Activated CD4-positive, alpha-beta T cell treated with anti-CD3 and anti-CD28 coated beads for 48 hours (primary cell): ENCODE measurements at places on chromosomes 4 and X.

DNA sequence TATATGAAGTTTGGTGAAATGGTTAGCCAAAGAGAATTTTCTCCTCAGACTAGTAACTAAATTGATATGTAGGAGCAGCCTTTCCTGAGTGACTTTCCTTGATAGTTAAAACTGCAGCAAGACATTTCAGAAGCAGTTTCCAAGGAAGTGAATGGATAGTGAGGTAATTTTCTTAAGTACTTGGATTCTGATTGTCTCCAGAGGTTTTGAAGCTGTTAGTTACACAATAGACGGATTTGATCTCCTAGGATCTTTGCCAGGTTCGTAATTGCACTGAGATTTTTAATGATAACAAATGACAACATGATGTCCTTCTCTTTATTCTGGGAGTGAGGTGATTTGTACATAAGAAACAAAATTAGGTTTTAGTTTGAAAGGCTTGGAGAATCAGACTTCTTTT lies 29.2 kb downstream of the PRRG1 start:
- no peak for DNase-seq

GRCh38 chrX:20063716-20064351 lies 52.9 kb downstream of the MAP7D2 start:
- DNase-seq, result peak; percentile 22

GRCh38 chr4:8762356-8762755 lies 109.3 kb downstream of the HMX1 start:
- no peak for DNase-seq

DNA sequence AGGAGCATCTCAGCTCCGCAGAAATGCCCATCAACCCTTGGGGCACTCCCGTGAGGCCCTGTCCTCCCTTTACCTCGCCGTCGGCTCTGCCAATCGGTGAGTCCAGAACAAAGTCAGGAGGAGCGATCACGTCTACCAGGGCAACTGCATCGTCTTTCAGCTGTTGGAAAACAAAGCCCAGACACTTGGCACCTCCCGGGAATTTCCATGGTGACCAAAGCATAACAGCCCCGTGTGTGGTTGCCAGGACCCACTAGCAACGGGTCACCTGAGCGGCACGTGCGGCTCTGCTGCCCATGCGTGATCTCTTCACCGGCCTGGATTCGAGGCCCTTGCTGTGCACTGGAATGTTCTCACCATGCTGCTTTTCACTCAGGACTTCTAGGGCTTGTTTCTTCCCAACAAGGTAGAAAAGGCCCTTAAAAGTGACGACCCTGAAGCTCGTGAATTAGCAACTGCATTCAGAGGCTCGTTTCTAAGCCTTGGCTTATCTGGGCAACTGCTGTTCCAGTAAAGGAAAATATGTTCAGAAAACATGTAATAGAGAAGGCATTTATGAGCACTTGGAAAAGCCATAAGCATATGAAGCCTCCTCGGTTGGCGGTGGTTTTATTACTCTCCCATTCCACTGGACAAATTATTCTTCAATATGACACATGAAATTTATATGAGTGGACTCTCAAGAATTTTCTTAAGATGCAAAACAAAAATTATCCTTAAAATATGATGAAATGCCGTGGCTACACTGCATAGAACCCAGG lies 69.5 kb downstream of the ACOX3 start:
- no peak for DNase-seq

- no peak for DNase-seq
Measured at GRCh38 chrX:107576392-107576791, 51.9 kb upstream of the PRPS1 start.

DNA sequence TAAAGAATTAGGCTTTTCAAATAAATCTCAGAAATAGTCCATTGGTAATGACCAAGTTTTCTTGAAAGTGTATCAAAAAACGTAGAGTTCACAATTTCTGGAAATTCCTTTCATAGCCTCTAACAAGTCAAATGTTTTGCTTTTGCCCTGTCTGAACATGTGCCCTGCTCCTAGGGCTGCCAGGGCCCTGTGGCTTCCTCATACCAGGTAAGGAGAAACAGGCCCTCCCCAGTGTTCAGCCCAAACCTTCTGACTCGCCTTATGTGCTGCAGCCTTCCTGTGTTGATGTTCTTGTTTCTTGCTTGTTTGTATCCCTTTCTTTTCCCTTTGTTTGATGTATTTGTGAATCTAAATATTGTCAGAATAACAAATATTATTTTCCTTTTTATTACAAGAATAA lies 146.1 kb upstream of the PACRGL start:
- no peak for DNase-seq

GRCh38 chr4:14862891-14863290 lies 139.4 kb upstream of the CPEB2 start:
- no peak for DNase-seq

GRCh38 chr4:116632269-116632668 lies 453.1 kb downstream of the TRAM1L1 start:
- DNase-seq, result no peak

GRCh38 chr4:184400891-184401290 lies 73.5 kb downstream of the IRF2 start:
- DNase-seq, result no peak

GRCh38 chr4:186806679-186807421 lies 83.2 kb upstream of the FAT1 start:
- DNase-seq, result no peak

GRCh38 chr4:70632028-70632427 lies 3.5 kb downstream of the ENAM start:
- no peak for DNase-seq

GRCh38 chr4:48197643-48198237 lies 63.7 kb upstream of the TXK start:
- no peak for DNase-seq

DNA sequence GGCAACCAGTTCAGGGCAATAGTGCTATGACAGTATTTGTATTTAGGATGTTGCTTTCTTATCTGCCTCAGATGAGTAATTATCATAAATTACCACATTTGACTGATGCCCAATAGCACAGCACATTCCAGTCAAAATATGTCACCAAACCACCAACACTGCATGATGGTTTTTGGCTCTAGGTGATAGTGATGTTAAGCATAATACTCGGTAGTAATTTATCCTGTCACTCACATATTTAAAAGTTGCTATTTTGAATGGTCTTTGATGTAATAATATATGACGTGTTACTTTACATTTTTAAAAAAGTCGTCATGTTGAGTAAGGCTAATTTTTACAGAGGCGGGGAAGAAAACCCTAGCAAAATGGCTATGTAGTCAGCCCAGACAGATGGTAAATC lies 42.5 kb downstream of the UNC5C start:
- no peak for DNase-seq

- DNase-seq, result peak; percentile 10
Measured at GRCh38 chr4:6408263-6408662, 64.2 kb downstream of the PPP2R2C start.

DNA sequence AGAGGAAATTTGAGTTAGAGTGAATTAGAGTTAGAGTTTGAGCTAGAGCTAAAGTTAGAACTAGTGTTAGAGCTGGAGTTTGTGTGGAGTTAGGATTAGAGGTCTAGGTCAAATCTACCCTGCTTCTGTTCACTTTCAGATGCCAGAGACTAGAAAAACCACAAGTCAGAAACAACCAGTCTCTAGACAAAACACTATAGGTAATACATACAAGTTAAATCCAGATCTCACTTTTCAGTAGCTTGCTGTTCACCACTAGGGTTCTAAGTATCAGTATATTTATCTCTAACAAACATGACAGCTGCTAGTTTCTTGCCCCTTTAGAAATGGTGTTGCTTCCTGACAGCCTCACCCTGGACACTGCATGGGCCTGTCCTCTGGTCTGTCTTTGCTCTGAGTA lies 300.7 kb downstream of the ARAP2 start:
- no peak for DNase-seq

GRCh38 chr4:181528570-181529184 lies 714.5 kb upstream of the TENM3 start:
- DNase-seq, result peak; percentile 45

DNA sequence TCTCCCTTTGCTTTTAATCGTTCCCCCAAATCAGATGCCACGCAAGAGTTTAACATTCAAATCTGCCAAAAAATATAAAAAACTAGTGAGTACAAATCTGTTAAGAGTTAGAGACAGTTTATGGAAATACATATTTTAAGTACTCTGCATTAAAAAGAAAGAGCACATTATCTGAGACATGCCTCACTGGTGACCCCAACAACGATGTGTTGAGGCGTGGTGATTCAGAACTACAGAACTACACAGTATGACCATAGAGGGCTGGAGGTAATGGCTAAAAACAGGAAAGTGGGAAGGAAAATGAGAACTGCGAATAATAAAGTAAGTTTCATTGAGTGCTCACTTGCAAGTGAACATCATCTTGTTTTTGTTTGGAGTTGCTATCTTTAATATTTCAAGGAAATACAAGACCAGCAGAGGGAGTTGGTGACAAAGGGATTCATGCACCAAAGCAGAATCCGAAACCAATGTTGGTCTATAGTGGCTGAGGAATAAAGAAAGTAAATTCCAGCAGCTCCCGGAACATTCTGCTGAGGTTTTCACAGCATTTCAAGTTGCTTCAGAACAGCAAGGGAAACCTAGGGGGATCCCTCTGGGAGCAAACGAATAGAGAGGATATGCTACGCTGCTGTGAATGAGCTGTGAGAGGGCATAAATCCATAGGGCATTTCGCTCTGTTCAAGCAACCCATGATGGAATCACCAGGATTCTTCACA lies 92.2 kb downstream of the DCHS2 start:
- DNase-seq, result no peak

GRCh38 chr4:4639370-4639769 lies 97.5 kb upstream of the STX18 start:
- DNase-seq, result peak; percentile 5

DNA sequence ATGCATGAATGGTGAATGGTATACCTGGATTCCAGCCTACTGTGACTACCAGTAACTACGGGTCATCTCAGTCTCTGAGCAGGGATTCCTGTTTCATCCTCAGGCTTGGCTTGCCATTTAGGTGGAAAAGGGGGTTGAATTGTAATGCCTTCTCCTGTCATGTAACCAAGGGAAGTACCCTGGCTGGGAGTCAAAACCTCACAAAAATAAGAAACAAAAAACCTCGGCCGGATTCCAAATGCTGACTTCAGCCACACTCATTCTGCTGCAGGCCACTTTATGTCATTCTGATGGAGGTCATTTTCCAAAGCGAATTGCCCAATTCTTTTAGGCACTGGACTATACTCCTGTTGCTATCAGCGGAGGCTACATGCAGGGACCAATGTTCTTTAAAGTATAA lies 324.7 kb downstream of the LDB2 start:
- DNase-seq, result no peak

DNA sequence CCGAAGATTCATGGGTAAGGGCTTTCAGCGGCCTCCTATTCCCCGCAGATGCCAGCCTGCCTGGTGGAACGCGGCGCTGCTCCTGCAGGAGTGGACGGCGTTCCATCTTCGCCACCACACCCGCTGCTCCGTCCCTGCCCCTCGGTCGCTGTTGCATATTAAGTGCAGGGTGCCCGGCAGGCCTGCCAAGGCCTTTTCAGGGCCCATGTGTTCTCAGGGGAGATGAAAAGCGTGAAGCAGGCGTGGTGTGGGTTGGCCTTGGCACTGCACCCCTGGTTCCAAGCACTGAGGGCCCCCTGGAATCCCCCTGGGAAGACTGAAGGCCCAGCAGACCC lies 52.0 kb downstream of the SORCS2 start:
- DNase-seq, result no peak

DNA sequence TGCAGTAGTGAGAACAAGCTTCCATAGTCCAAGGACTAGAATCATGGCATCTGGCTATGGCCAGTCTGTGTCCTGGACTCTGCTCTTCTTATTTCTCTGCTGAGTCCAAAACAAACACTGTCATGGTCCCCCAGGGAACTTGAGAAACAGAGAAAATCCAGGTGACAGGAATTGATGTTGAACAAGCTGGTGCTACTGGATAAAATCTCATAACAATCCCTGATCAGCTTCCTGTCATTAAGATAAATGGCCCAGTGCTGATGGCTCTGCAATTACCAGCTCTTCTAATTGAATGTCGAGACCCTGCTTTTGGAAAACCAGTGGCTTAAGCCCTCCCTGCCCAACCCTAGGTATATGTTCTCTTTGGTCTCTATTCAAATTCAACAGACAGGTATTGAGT lies 58.8 kb upstream of the ARHGAP36 start:
- no peak for DNase-seq

- DNase-seq, result peak; percentile 11
Measured at GRCh38 chrX:140764401-140764919, 54.9 kb downstream of the LINC00632 start.

GRCh38 chrX:149114001-149114400 lies 391.1 kb downstream of the IDS start:
- no peak for DNase-seq

DNA sequence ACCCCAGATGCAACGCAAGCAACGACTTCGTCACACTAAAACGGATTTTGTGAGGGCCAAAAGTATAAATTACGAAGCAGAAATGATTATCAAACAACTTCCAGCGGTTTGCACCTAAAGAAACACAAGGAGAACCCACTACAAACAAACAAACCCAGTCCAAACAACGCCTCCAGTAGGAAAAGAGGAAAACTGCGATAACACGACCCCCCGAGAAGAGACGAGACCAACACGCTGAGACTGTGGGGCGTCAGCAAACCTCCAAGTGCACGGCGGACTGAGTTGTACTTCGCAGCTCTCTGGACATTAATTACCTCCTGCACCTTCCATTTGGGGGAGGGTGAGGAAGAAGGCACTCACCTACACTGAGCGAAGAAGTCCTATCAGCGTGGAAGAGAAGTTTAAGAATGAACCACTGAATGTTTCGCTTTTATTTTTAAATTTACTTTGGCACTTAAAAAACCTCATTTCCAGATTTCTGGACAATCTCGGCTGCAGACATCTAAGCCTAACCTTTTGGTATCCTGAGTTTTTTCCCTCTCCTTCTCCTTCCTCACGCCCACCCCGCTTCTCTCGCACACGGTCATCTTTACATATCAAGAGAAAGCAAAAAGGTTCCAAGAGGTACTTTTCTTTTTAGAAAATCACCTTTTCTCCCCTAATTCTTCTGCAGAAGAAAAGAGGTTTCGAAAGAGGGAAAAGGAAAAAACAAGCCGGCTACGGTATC lies at the start of gene MAB21L2:
Gene MAB21L2, plus strand, starts transcription at position 6 of the 727 bp plus-strand sequence. CDS start 879 bp downstream, outside the sequence.
- DNase-seq, result no peak

GRCh38 chr4:67988991-67989390 lies 25.7 kb upstream of the TMPRSS11A start:
- no peak for DNase-seq

GRCh38 chr4:108359130-108359985 lies 190.6 kb upstream of the LEF1 start:
- DNase-seq, result peak; percentile 52

DNA sequence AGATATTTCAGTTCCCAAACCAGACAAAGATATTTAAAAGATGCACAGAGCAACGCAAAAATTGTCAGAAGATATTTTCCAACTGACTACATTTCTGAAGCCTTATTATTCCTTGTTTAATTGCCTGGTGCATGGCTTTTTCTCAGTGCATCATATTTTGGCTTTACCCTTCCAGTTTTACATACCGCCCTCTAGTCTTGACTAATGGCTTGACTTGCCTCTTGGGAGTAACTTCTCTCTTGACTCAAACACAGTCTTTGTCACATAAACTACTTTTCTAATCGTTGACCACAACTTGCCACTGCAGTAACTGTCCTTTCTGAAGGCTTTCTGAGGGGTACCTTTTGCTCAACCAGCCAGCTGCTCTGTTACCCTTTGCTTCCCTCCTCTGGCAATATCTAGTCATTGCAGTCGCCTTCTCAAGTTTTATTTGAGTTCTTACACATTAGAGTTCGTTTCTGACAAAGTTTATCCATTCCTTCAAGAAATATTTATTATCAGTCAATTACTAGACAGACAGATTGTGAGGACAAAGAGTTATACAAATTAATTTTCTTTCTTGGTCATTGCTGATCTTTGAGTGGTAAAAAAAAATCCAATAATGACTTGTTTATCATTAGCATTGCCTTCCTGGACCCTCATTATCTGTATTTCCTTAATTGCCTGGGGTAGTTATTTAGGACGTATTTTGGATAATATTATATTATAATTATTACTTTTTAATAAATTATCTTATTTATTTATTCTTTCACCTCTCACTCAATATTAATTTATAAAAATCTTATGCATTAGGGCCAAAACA lies 506.9 kb upstream of the PCDH10 start:
- peak; percentile 4 for DNase-seq
